ENCODE measurements at places on chromosomes 3 and 15.

DNA sequence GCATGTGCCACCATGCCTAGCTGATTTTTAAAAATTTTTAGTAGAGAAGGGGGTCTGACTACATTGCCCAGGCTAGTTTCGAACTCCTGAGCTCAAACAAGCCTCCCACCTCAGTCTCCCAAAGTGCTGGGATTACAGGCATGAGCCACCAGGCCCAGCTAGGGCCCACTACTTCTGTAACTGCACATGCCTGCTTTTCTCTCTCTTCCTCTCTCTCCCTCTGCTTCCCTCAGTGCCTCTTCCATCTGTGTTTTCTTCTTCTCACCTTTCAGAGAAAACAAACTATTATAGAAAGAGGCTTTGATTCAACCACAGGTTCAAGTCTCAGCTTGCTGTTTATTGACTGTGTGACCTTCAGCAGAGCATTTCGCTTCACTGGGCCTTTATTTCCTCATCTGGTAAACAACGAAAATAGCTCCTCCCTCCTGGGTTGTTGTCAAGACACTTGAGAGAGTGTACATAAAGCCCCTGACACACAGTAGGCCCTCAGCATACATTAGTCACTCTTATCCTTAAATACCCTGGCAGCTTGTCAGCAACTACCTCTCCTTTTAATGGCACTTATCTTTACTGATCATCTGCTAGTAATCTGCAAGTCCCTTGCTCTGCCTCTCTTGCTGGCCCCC is 10.2 kb downstream of the TADA3 start:
- DNase-seq = no peak

- DNase-seq = no peak
Observed at GRCh38 chr15:67593562-67593961, 51.1 kb downstream of the MAP2K5 start.

DNA sequence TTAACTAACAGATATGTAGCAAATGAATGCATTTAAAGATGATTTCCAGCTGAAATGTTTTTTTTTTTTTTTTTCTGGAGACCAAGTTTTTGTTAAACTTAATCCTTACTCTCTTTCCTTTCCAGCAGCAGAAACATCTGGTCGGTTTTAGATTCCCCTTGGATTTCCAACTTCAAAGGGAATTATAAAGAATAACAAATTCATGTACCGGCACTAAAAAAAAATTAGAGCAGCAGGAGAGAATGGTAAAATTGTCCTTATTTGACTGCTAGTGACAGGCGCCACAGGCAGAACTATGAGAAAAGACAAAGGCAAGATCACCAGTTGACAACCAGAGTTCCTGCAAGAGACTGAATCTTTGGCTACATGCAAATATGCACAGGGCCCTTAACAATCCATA is 393.3 kb downstream of the TIGIT start:
- DNase-seq = no peak

GRCh38 chr3:77825001-77825827 is 785.3 kb downstream of the ROBO2 start:
- DNase-seq = no peak

DNA sequence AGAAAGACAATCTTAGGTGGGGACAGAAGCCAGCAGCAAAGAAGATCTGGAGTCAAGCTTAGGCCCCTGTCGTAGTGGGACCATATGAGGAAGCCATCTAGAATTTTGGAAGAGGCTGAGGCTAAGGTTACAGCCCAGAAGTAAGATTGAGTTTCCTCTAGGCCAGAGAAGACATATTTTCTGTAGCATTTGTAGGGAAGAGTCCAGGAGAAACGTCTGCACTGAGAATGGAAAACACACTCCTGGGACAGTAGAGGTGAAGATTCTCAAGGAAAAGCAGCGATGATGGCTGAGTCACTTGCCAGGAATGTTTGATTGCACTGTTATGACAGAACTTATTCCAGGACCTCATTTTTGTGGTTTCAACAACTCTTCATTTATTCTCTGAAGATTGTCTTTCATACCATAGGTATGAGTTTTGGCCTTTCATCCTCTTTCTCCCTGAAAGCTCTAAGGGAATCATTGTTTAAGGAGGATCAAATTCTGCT is 107.2 kb downstream of the GTPBP8 start:
- DNase-seq = no peak

GRCh38 chr15:68829068-68829467 is 8.4 kb upstream of the ANP32A start:
- DNase-seq = no peak

DNA sequence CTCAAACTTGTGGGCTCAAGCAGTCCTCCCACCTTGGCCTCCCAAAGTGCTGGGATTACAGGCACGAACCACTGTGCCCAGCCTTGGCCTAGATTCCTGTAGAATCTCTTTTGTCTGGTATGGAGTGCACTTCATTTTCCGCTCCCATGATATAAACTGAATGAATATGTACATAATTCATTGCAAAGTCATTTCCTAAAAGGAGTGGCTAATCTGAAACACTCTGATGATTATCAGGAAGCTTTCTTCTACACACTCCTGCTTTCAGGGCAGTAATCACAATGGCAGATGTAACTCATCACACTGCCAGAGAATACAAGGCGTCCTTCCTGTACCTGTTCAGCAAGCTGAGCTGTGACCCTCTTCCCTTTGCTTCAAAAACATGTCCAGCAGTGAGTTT is 28.6 kb downstream of the RLBP1 start:
- DNase-seq = no peak

GRCh38 chr15:80640531-80641121 is 54.5 kb upstream of the ABHD17C start:
- DNase-seq = no peak

GRCh38 chr15:96343113-96344059 is 12.9 kb downstream of the NR2F2 start:
- no peak for DNase-seq

DNA sequence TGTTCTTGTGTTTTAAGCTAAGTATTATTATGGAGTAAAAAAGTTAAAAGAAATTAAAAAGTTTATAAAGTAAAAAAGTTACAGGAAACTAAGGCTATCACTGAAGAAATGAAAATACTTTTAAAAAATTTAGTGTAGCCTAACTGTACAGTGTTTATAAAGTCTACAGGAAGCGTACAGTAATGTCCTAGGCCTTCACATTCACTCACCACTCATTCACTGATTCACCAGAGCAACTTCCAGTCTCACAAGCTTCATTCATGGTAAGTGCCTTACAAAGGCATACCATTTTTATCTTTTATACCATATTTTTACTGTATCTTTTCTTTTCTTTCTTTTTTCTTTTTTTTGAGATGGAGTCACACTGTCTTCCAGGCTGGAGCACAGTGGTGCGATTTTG is 40.7 kb upstream of the SCN5A start:
- no peak for DNase-seq

DNA sequence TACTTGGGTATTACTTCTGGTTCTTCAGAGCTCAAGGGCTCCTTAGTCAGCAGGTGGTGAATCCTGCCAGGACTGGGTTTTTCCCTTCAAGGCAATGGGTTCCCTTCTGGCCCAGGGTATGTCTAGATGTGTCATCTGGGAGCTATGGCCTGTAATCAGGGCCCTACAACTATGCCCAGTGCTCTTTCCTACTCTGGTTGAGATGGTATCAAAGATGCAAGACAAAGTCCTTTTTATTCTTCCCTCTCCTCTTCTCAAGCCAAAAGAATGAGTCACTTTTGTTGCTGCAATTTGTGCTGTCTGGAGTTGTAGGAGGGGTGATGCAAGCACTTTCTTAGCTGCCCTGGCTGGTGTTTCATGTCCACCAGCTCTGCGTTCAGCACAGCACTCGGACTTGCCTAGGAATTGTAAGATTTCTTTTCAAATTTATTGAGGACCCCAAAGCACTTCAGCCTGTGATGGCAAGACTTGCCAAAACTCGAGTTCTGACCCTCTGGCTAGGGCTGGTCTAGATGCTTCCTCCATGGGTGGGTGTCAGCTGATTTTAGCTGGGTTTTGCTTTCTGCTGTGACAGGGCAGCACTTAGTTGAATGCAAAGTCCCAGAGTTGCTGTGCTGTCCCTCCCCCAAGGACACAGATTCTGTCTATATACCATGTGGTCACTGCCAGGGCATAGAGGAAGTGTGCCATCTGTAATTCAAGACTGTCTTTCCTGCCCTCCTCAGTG is 129.2 kb upstream of the CBLB start:
- no peak for DNase-seq

DNA sequence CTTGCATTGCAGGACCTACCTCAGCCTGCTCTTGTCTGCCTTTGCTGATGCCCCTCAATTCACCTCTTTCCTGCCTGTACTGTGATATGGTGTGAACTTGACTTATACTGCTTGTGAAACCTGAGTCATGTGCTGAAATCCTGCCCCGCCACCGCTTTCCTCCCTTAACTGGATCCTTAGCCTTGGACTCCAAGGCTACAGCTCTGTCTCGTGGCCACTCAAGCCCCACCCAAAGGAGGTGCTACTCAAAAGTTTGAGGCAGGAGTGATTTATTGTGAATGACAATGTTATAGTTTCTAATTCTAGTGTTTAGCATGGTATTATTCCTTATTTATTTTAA is 56.1 kb downstream of the MYZAP start:
- peak; percentile 61 for DNase-seq

GRCh38 chr3:57962448-57962834 is 45.8 kb upstream of the FLNB start:
- DNase-seq = no peak

GRCh38 chr3:171801738-171802589 is 8.3 kb downstream of the PLD1 start:
- DNase-seq = no peak

GRCh38 chr3:25679166-25679565 is 14.5 kb upstream of the TOP2B start:
- no peak for DNase-seq

GRCh38 chr15:94638183-94638582 is 406.8 kb downstream of the MCTP2 start:
- no peak for DNase-seq

- no peak for DNase-seq
Observed at GRCh38 chr15:68668926-68669600, 90.3 kb downstream of the CORO2B start.

GRCh38 chr3:25520926-25521559 is 93.0 kb downstream of the RARB start:
- DNase-seq = no peak

GRCh38 chr3:194401868-194402329 is 2.8 kb upstream of the GP5 start:
- DNase-seq = no peak

DNA sequence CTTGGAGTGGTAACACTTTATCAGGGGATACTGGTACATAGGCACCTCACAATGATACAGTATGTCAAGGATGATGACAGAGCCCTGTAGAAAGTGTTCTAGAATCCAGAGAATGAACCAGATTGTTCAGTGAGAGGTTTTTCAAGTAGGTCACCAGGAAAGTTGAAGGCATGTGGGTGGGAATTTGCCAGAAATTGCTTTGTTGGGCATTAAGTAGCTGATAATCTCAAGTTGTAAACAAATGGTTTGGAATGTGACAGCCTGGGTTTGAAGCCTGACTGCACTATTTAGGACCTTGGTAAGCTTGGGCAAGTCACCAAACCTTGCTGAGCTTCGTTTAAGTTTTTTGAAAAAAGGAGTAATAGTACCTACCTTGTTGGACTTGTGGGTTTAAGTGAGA is 12.5 kb downstream of the SLC35G2 start:
- DNase-seq = no peak

- DNase-seq = peak; percentile 39
Observed at GRCh38 chr3:128322030-128323022, 144.4 kb downstream of the DNAJB8 start.

DNA sequence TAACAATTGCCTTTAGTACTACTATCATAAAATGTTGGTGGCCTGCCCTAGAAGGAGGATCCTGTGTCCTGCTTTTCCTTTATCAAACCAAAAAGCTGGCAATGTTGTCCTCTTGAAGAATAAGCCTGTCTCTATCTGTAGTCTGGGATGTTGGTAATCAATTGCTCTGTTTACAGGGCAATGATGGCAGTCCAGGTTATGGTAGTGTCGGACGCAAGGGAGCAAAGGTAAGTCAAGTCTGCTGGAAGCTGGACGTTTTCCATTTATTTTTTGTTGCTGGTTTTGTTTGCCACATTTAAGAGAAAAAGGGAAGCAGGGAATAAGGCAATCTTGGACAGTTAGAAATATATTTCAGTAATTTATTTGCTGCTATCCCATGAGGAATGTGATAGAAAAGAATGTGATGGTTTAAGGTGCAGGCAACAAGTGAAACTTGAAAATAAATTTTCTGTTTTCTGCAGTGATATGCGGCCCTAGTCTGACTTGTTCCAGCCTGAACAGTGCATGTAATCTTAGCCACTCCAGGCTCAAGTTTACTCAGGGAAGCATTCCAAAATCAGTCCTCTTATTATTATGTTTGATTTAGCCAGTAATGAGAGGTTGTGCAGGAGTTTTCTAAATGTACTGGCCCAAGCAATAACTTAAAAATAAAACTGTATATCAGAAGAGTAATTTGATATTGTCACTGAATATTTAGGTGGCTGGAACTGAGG is 110.3 kb downstream of the COL6A6 start:
- DNase-seq = no peak

GRCh38 chr3:125151916-125152315 is 60.6 kb downstream of the SLC12A8 start:
- DNase-seq = no peak

- no peak for DNase-seq
Observed at GRCh38 chr3:6531153-6531552, 329.8 kb upstream of the GRM7 start.

DNA sequence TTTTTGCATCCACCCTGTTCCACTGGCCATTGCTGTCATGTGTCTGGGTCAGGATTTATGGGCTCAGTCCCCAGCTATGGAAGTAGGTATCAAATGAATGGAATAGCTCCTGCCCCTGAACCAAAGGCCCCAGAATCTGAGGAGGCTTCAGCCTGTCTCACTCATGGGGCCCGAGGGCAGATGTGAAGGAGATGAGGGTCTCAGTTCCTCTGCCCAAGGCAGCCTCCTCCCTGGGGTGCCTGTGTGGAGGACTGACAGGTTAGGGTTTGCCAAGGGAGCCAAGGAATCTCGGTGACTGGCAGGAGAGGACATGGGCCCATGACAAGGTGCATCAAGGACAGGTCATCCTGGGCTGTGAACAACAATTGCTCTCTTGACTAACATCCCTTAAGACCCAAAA is 70.4 kb downstream of the CPN2 start:
- DNase-seq = no peak

- DNase-seq = peak; percentile 49
Observed at GRCh38 chr15:82663186-82663600, 16.0 kb upstream of the CPEB1 start.
